Left cardiac atrium (tissue), 4 donors: ENCODE measurements at places on chromosomes 13 and 19. TPM values are rescaled to one million over a fixed set of nuclear protein-coding genes. Genes with fewer than 3 reads are reported as not detected.

The EDDM13 gene
- not detected for total RNA-seq

The CDX2 gene
- not detected for total RNA-seq

The ENOX1 gene
- total RNA-seq: 2.0 TPM

The SYCN gene
- total RNA-seq: not detected

The ZNF772 gene
- 19.7 TPM for total RNA-seq
